ENCODE measurements at places on chromosomes 3 and 15.
A peak's percentile ranks its signal among the peaks of the same experiment; 100 is the strongest.

DNA sequence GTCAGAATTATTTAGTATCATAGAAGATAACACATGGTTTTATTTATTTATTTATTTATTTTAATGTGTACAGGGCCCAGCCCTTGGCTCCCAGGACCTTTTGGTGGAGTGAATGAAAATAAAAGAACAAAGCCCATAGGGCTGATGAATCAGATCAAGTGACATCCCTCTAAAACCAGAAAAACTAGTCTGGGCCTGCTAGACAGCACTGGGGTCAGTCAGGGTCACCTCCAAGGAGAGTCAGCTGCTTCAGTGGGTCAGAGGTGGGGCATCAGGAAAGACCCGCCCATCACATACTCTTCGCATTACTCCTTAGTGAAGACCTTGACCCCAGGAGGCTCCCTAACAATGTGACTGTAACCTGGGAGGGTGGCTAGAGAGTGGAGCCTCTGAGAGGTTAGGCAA lies 12.8 kb downstream of the PPCDC start:
- DNase-seq = no peak

GRCh38 chr15:94205366-94205765 lies 26.0 kb upstream of the MCTP2 start:
- no peak for DNase-seq

- DNase-seq = peak; percentile 36
These were observed 31.9 kb downstream of the SMAD6 start for GRCh38 chr15:66733976-66734375.

- DNase-seq = no peak
These were observed 4.2 kb upstream of the CCR2 start for GRCh38 chr3:46349484-46350261.

GRCh38 chr3:169147238-169148008 lies 516.1 kb downstream of the MECOM start:
- DNase-seq = no peak
